ENCODE measurements at places on chromosomes 11 and 22.

DNA sequence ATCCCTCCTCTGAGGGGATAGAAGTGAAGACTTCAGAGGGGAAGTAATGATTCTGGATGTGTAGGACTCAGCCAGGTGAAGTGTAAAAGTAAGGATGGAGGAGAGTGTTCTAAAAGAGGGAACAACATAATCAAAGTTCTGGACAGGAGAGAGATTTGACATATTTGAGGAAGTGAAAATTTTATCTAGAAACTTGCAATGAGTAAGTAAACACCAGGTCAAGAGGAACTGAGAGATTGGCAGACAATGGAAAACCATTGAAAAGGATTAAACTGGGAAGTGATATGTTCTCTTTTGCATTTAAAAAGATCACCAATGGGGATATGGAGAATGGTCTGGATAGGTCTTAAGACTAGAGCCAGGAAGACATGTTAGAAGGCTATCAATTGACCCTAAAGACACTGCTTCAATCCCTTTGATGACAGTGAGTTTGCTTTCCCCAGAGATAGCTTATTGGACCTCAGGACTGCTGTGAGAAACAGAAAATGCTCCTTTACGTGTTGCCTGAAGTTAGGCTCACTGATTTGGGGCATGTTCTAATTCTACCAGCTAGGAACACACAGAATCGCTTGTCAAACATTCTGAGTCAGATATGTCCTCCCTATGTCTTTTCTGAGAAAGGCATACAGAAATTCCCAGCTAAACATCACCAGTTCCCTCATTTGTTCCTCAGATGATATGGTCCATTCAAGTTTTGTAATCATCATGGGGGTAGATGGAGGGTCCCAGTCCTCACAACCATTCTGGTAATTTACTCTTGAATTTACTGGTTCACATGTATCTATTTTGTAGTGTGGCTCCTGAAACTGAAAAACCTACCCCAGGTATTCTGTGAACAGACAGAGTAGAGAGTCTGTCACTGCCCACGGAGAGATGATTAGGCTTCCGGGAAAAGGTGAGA, 144.9 kb downstream of the MAML2 start:
- no peaks in the 10 kb centered on the region for H3K36me3 ChIP-seq
- no peak overlapping the region for H3K27ac ChIP-seq
- H3K4me1 ChIP-seq, result peaks cover 26% of the 10 kb centered on the region
- no peaks in the 10 kb centered on the region for H3K27me3 ChIP-seq

- no peak for DNase-seq
- H3K36me3 ChIP-seq, result no peaks in the 10 kb centered on the region
- no peak overlapping the region for H3K4me3 ChIP-seq
- H3K27me3 ChIP-seq, result no peaks in the 10 kb centered on the region
These were observed 817.4 kb downstream of the OPCML start for GRCh38 chr11:132714859-132715440.

GRCh38 chr11:128725630-128726319, 31.9 kb downstream of the FLI1 start:
- H3K4me1 ChIP-seq, result peaks cover 96% of the 10 kb centered on the region
- DNase-seq, result peak; percentile 49
- H3K36me3 ChIP-seq, result no peaks in the 10 kb centered on the region
- H3K27me3 ChIP-seq, result no peaks in the 10 kb centered on the region
- peak overlapping the region; percentile 67 for H3K27ac ChIP-seq
- peak overlapping the region; percentile 35 for H3K4me3 ChIP-seq

GRCh38 chr11:113992459-113993110, 17.7 kb downstream of the HTR3A start:
- no peaks in the 10 kb centered on the region for H3K4me1 ChIP-seq
- no peak overlapping the region for H3K4me3 ChIP-seq
- H3K27ac ChIP-seq, result no peak overlapping the region
- DNase-seq, result no peak
- H3K36me3 ChIP-seq, result no peaks in the 10 kb centered on the region

DNA sequence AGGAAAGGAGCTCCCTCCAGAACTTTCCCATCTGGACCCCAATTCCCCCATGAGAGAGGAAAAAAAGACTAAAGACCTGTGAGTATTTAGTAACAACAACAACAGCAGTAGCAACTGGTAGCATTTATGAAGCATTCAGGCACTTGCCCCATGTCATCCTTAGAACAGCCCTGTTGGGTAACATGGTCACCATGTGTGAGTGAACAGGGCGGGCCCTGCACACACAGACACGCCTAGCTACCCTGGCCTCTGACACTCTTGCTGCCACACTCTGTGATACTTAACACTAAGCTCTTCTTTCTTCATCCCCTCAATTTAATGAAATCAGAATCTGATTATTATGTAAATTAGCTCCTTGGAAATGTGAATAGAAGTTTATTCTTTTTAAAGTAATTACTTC, 26.1 kb upstream of the SLC25A18 start:
- H3K27ac ChIP-seq, result no peak overlapping the region
- no peaks in the 10 kb centered on the region for H3K27me3 ChIP-seq
- no peaks in the 10 kb centered on the region for H3K4me1 ChIP-seq
- no peaks in the 10 kb centered on the region for H3K36me3 ChIP-seq
- H3K4me3 ChIP-seq, result no peak overlapping the region

DNA sequence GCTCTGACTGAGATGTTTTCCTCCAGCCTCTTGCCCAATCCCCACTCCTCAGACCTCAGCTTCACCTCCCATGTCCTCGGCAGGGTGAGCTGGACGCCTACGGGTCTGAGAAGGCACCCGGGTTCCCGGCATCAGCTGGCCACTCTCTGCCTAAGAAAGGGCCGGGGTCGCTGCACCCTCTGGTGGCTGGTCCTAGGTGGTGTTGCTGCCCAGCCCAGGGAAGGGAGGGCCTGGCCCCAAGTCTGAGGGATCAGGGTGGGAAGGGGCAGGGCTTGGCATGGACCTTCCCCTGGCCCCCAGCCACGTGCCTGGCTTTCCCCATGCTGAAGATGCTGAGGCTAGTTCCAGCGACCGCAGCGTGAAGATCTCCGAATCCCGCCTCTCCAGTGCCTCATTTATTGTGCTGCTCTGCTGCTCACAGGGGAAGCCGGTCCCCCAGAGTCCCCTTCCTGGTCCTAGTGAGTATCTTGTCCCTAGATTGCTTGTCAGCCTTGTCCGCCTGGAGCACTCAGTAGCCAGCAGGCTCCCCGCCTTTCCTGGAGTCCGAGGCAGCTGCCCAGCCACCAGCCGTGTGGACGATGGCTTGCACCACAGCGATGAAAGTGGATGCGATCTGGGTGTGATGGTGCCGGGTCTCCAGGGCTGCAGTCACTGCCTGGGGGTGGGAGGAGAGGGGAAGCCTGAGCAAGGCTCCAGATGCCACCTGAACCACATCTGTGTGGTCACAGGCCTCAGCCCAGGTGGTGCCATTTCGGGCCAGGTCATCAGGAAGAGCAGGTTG, 2.9 kb upstream of the GGT5 start:
- H3K27ac ChIP-seq, result no peak overlapping the region
- peak; percentile 13 for DNase-seq
- H3K4me3 ChIP-seq, result no peak overlapping the region

GRCh38 chr11:37988031-37988430, 1390.0 kb upstream of the RAG2 start:
- H3K27ac ChIP-seq, result no peak overlapping the region
- no peaks in the 10 kb centered on the region for H3K4me1 ChIP-seq
- H3K4me3 ChIP-seq, result no peak overlapping the region

DNA sequence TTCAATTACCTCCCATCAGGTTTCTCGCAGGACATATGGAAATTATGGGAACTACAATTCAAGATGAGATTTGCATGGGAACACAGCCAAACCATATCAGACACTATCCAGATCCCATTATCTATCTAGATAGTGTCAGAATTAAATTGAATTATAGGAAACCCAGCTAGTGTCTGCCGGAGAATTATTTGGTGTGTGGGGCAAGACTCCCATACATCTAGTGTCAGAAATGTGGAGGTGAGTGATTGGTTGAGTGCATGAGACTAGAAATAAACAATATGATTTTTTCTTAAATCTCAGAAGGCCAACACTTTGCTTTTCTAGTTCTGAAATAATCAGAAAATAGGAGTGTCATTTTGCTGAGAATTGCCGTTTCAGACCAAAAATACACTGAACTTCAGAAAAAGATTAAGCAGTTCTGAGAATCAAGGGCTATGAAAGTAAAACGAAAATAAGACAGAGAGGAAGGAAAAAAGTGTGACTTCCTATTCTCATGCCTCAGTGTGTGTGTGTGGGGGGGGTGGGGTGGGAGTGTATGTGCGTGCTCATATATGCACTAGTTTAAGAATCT, 21.3 kb downstream of the CASP12 start:
- no peaks in the 10 kb centered on the region for H3K36me3 ChIP-seq
- peak overlapping the region; percentile 48 for H3K27ac ChIP-seq
- no peak for DNase-seq
- peak overlapping the region; percentile 28 for H3K4me3 ChIP-seq
- H3K27me3 ChIP-seq, result no peaks in the 10 kb centered on the region
- peaks cover 20% of the 10 kb centered on the region for H3K4me1 ChIP-seq

GRCh38 chr11:15144347-15144746, 29.6 kb downstream of the INSC start:
- no peak overlapping the region for H3K4me3 ChIP-seq
- H3K27ac ChIP-seq, result no peak overlapping the region
- no peaks in the 10 kb centered on the region for H3K27me3 ChIP-seq
- DNase-seq, result no peak

DNA sequence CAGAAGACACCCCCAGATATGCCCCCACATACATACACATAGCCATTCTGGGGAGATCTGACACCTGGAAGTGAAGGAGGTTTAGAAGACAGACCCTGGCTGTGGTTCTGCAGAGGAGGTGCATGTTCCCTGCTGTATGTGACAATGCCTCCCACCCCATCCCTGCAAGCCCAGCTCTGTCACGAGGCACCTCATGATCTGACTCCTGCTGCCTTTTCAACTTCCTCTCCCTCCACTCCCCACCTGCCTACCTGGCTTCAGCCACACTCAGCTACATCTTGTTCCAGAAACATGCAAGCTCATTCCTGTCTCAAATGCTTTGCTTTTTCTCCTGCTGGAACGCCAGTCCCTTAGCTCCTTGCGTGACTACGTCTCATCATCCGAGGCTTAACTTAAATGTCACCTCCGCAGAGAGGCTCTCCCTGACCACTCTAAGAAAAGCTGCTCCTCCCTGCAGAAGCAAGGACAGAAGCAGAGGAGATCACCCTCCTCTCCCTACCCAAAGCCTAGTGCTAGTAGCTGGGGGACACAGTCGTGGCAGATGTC, 114.5 kb downstream of the FEZ1 start:
- no peak for DNase-seq
- H3K36me3 ChIP-seq, result no peaks in the 10 kb centered on the region
- H3K4me1 ChIP-seq, result no peaks in the 10 kb centered on the region
- no peaks in the 10 kb centered on the region for H3K27me3 ChIP-seq
- H3K4me3 ChIP-seq, result no peak overlapping the region

DNA sequence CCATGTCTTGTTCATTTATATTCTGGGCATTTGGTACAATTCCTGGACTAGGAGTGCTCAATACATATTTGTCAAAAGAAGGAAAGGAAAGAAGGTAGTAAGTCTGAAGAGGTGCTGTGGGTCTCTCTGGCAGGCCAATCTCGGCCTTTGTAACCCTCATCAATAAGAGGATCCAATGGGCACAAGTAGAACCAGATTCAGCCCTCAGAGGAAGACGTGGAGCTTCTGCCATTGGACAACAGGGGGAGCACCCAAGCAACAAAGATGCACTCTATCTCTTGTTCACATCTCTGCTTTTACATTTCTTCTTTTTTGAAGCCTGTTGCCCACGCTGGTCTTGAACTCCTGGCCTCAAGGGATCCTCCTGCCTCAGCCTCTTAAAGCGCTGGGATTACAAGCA, 2.2 kb upstream of the VPS11 start:
- no peaks in the 10 kb centered on the region for H3K27me3 ChIP-seq
- peaks cover 11% of the 10 kb centered on the region for H3K4me1 ChIP-seq
- no peak for DNase-seq
- H3K36me3 ChIP-seq, result peaks cover 3% of the 10 kb centered on the region
- H3K4me3 ChIP-seq, result no peak overlapping the region

DNA sequence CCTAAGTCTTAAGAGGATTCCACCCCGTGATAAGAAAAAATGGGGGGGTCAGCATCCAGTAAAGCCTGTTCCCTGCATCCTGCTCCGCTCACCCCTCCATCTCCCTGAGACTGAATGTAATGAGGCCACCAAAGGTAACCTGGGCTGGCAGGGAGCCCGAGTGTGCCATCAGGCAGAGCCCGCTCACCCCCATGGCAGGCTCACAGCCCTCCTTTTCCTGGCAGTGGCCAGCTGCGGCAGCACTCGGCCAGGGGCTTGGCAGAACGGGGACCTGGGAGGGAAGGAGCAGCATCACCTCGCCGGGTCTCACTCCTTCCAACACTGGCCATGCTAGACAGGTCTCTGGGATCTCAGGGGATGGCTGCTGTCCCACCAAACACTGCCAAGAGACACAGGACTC, 64.4 kb downstream of the PRDM11 start:
- H3K27me3 ChIP-seq, result no peaks in the 10 kb centered on the region
- no peak overlapping the region for H3K27ac ChIP-seq
- no peak overlapping the region for H3K4me3 ChIP-seq
- no peaks in the 10 kb centered on the region for H3K4me1 ChIP-seq
- H3K36me3 ChIP-seq, result peaks cover 11% of the 10 kb centered on the region

DNA sequence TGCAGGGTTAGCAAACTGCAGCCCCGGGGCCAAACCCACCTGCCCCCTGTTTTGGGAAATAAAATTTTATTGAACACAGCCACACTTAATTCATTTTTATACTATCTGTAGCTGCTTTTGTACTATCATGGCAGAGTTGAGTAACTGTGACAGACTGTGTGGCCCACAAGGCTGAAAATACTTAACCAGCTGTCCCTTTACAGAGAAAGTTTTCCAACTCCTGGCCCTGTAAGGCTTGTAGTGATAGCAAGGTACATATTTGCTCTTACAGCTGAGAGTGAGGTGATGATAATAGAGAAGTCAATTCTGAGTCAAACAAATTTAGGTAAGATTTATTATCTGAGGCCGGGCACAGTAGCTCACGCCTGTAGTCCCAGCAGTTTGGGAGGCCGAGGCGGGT, 87.4 kb upstream of the SLC6A5 start:
- H3K36me3 ChIP-seq, result no peaks in the 10 kb centered on the region
- no peaks in the 10 kb centered on the region for H3K4me1 ChIP-seq
- DNase-seq, result no peak
- H3K27ac ChIP-seq, result no peak overlapping the region

- peak; percentile 8 for DNase-seq
- H3K4me1 ChIP-seq, result no peaks in the 10 kb centered on the region
- no peak overlapping the region for H3K27ac ChIP-seq
- no peak overlapping the region for H3K4me3 ChIP-seq
These were observed 19.2 kb downstream of the NPTXR start for GRCh38 chr22:38824585-38824984.

- no peak for DNase-seq
- H3K27ac ChIP-seq, result no peak overlapping the region
- H3K27me3 ChIP-seq, result no peaks in the 10 kb centered on the region
- H3K4me3 ChIP-seq, result no peak overlapping the region
These were observed 537.1 kb upstream of the LRRC4C start for GRCh38 chr11:41996533-41996932.
